ENCODE measurements at places on chromosomes 6 and 20.

GRCh38 chr6:158068893-158069799, 87.5 kb downstream of the SYNJ2 start:
- no peak for DNase-seq

DNA sequence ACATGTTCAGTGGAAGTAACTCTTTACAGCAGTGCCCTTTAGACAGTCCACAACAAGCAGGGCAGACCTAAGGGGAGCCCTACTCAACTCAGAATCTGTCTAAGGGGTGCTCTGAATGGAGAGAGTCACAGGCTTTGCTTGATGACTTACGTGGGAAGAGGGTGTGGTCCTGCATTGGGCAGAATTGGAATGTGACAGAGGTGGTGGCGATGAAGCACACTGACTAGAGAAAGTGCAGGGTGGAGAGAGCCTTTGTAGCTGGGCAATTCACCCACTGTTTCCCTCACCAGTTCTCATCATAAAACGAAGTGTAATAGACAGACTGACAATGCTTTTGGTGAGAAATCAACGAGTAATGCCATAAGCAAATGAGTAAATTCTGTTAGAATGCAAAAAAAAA, 11.2 kb downstream of the TP53INP2 start:
- no peak for DNase-seq

- DNase-seq, result no peak
These were observed 25.2 kb downstream of the GPX6 start for GRCh38 chr6:28490205-28490890.

- DNase-seq, result no peak
These were observed 8.0 kb upstream of the OSTM1 start for GRCh38 chr6:108082539-108082938.

- no peak for DNase-seq
These were observed 5.3 kb upstream of the TASP1 start for GRCh38 chr20:13644010-13644409.

DNA sequence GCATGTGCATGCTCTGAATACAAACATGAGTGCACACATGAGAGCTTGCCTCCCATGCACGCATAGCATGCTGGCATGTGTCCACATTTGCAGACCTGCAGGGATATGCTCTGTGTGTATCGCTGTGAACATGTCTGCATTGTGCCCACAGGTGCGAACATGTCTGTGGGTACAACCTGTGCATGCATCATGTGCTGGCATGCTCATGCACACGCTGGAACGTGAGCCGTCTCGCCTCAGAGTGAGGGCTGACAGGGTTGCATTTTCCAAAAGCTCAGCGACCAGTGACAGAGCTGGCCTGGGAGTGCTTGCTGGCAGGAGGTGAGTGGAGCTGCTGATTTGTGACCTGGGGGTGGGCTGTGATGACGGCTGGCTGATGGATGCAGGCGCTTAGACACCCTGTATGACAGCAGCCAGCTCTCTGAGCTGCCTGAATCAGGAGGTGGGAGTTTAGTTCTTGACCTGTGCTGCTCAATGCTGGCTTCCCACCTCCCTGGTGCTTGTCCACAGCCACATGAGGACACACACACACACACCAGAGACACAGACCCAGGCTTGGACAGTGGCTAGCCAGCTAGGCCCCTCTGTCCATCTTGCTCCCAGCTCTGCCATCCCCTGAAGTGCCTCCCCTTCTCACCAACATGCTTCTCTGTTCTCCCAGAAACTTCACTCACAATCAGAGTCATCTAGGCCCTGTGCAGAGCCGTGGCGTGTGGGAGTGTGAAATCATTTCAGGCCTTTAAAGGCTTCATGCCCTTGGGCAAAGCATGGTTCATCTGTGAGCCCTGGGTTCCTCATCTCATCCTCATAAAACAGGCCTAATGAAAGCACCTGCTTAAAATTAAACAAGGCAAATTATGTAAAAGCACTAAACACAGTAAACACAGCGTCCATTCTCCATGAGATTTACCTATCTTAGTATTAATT, 51.4 kb downstream of the CD40 start:
- DNase-seq, result no peak

GRCh38 chr20:19815553-19815991, 57.5 kb downstream of the RIN2 start:
- no peak for DNase-seq

DNA sequence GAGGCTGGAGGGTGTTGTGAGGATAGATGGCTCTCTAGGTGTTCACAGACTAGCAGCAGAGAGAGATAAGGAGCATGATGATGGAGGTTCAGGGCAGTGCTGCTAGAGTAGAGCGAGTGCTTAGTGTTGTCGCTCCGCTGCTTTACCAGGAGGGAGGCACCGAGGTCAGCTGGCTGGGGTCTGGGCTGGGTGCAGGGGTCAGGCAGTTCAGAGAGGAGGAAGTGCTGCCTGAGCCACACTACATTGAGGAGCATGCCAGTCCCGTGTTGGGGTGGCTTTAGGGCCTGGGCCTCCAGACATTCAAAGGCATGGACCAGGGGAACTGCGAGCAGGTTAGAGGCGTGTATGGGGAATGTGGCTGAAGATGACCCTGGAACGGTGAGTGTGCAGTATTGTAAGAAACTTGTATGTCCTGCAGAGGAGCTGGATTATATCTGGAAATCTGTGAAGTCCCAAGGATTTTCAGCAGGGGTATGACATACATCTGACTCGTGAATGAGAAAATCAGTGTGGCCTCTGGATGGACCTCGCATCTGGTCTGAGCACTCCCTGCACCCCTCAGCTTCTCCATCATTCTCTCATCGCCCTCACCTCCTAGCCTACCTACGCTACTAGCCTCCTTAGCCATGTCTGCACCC, 66.9 kb downstream of the IGF2R start:
- no peak for DNase-seq

DNA sequence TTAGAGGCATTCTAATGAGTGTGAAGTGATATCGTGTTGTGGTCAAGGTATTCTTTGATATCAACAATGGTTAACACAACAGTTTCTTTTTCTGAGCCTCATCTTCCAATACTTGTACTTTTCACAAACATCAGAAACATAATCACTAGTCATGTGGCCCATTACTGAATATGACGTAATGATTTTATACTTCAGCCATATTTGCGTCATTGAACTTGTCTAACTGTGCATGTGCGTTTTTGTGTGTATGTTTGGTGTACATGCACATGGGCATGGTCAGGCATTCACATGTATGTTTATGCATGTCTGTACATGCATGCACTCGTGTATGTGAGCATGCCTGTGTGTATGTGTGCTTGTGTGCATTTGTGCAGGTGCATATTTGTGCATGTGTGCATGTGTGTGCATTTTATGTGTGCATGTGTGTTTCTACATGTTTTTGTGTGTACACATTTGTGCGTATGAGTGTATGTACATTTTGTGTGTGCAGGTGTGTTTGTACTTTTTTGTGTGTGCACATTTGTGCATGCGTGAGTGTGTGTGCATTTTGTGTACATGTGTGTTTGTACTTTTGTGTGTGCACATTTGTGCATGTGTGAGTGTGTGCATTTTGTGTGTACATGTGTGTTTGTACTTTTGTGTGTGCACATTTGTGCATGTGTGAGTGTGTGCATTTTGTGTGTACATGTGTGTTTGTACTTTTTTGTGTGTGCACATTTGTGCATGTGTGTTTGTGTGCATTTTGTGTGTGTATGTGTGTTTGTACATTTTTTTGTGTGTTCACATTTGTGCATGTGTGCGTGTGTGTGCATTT, 29.4 kb downstream of the PRR18 start:
- no peak for DNase-seq

DNA sequence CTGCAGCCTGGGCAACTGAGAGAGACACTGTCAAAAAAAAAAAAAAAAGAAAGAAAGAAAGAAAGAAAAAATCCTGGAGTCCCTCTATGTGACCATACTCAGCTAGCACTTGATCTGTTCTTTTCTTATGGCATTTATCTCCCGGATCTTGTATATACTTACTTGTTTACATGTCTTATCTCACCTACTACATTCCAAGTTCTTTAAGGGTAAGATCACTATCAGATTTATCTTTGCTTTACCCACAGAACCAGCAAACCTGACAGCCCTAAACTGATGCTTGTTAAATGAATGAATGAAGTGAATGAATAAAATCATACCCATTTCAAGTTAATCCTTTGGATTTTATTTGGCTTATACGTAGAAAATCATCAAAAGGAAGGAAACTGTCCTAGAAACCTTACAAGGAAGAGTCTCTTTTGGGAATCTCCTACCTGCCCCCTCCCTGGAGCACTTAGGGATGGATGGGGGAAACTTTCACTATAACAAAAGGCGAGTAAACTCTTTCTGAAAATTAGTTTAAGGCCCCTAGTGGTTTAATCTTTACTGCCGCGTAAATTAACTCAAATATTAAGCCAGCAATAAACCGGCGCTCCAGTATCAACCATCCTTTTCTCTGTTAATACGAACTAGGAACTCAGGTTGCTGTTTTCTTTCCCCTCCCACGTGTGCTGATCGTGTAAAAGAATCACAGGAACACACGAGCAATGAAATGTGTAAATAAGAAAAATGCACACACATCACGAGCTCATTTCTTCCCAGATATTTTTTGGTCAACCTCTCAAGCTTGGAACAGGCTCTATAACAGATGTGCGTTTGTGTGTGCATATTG, 1.3 kb upstream of the UTRN start:
- no peak for DNase-seq

- no peak for DNase-seq
These were observed 161.3 kb upstream of the AGPAT4 start for GRCh38 chr6:161434921-161435747.

- no peak for DNase-seq
These were observed 397.1 kb downstream of the ARHGAP18 start for GRCh38 chr6:129312880-129313279.

DNA sequence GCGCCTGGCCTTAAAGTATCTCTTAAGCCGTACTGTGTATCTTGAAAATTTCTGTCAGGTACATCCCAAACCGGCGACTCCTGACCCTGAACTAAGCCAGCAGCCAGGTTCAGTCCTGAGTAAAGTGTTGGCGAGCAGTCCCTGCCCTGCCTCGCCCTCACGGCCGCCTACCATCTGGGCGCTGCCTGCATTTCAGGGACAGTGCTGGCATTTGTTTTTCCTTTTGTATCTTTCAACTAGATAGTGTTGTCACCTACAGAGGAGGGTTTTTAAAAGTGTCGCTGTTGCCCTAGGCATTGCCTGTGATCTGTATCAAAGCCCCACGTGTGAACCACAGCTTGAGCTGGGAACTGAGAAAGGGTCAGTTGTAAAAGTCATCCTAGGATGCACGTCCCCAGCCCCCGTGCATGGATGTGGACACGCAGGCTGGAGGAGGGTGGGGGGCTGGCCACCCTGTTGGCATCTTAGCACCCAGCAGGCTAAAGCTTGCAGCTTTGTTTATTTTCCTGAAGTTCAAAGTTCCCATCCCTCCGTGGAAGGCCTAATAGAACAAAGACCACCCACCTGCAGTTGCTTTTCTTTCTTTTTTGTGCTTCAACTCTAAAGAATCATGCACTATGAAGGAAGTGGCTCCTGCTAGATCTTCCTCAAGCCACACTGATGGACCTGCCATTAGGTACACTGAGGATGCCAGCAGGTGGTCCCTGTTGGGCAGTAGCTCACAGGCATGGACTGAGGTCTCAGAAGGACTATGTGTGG, 136.8 kb downstream of the ZDHHC14 start:
- DNase-seq, result no peak

DNA sequence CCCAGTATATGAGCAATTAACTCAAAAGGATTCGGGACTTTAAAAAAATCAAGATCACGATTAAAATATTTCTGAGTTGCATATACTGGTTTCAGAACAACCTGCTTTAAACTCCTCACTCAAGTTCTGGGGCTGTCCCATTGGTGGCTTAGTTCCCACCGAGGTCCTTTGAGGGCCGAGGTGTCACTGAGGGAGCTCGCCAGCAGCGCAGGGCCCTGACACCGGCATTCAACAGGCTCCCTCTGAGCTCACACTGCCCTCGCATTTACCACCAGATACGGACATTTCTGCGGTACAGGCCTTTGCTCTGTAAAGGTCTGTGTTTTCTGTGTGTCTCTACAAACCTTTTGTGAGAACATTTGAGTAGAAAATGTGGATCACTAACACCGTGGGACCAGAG, 24.4 kb upstream of the BNIP5 start:
- no peak for DNase-seq

DNA sequence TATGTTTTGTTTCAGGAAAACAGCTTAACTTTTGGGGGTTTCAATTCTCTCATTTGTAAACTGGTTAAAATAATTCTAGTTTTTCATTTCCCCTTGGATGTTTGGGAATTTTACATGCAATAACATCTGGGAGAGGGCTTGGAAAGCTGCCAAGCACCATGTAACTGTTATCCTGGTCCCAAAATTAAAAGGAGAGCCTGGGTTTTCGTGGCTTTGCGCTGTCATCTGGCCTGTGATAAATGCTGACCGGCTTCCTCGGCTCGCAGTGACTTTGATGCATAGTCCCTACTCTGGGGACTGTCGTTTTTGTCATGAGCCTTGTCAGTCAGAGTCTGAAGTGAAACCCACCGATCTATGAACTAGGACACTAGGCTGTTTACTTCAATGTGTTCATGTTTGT, 12.2 kb downstream of the SLC35F1 start:
- no peak for DNase-seq

- DNase-seq, result no peak
These were observed 65.2 kb downstream of the RIPOR3 start for GRCh38 chr20:50625986-50626677.

GRCh38 chr6:156720691-156721685, 56.2 kb upstream of the ARID1B start:
- no peak for DNase-seq

Measured in stimulated activated CD8-positive, alpha-beta memory T cell treated with anti-CD3 and anti-CD28 coated beads, Interleukin-4, amount 100 ng/mL, for 1 hour (primary cell).